Esophagus squamous epithelium (tissue), 5 donors: ENCODE measurements at places on chromosomes 1 and 21. TPM values are rescaled to one million over a fixed set of nuclear protein-coding genes. Genes with fewer than 3 reads are reported as not detected.
A peak's percentile ranks its signal among the peaks of the same experiment; 100 is the strongest.

CENPF gene
- 26.3 TPM for total RNA-seq

ATP6V1G3 gene
- not detected for total RNA-seq

DNA sequence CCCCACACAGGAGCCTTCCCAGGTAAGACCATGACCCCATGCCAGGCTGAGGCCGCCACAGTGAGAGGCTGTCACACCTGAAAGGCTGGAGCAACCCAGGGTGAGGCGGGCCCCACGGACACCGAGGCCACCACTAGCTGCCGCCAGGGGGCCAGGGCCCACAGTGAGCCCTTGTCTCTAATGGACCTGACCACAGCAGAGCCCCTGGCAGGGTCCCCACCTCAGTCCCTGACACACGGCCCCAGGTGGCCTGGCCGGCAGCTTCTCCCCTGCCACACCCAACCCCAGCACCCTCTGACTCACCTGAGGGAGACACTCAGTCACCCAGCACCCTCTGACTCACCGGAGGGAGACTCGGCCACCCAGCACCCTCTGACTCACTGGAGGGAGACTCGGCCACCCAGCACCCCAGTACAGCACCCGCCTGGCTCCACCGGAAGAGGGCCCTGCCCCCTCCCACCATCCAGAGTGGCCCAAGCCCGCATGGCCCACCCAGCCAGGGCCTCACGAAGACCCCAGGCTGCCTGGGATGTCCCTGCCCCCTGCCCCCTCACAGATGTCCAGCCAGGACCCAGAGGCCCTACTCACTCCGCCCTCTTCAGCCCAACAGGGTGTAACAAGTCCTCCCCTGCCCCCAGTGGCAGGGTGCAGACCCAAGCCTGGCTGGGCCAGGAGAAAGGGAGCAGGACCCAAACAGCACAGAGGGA is 4.4 kb downstream of the DVL1 start:
- no peaks in the 10 kb centered on the region for H3K27me3 ChIP-seq
- peak overlapping the region; percentile 95 for H3K27ac ChIP-seq
- no peak for DNase-seq

DNA sequence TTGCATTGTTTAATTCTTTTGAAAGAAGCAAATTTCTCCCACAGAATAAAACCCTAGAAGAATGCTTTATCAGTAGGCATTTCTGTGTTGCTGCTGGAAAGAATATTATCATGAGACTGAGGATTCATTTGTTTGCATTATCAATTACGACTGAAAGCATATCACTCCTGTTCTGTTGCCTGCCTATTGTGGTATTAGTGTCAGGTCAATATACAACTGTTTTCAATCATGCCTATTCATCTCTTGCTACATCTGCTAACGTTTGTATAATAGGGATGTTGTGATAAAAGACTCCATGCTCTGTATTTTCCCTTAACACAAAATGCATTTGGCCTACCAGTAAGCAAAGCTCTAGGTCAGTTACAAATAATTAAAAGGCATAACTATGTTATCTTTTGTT is 221.5 kb downstream of the PTPRC start:
- no peaks in the 10 kb centered on the region for H3K4me1 ChIP-seq
- H3K36me3 ChIP-seq: no peaks in the 10 kb centered on the region
- no peaks in the 10 kb centered on the region for H3K27me3 ChIP-seq
- no peak for DNase-seq
- H3K27ac ChIP-seq: no peak overlapping the region

DNA sequence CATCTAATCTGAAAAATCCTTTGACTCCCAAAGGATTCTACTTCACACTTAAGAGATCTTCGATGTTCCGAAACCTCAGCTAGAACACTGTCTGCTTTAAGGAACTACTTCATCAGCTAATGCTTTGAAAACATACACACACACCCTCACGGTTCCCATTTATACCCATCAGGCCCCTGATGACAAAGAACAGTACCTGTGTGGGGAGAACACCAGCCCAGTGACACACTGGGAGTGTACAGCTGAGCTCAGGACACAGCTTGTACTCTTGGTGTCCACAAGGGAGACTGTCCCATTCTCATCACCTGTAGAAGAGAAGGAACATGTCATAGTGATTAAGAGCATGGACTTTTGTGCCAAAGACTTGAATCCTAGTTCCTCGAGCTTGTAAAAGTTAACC is 6.6 kb downstream of the WDR77 start:
- no peaks in the 10 kb centered on the region for H3K27me3 ChIP-seq
- no peak overlapping the region for H3K4me3 ChIP-seq
- H3K36me3 ChIP-seq: peaks cover 94% of the 10 kb centered on the region
- DNase-seq: no peak
- no peak overlapping the region for H3K27ac ChIP-seq

DNA sequence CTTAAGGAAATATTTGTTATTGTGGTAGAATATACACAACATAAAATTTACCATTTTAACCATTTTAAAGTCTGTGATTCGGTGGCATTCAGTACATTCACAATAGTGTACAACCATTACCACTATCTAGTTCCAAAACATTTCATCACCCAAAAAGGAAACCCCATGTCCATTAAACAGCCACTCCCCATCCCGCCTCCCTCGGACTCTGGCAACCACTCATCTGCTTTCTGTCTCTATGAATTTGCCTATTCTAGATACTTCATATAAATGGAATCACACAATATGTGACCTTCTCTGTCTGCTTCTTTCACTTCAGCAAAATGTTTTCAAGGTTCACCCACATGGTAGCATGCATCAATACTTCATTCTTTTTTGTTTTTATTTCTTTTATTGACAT is 51.3 kb downstream of the PTP4A2 start:
- H3K4me1 ChIP-seq: no peaks in the 10 kb centered on the region
- H3K4me3 ChIP-seq: no peak overlapping the region
- DNase-seq: no peak
- H3K27ac ChIP-seq: no peak overlapping the region

GRCh38 chr1:196678510-196678884 is 26.7 kb downstream of the CFH start:
- H3K27ac ChIP-seq: no peak overlapping the region
- H3K4me3 ChIP-seq: no peak overlapping the region
- no peaks in the 10 kb centered on the region for H3K27me3 ChIP-seq
- DNase-seq: no peak
- H3K4me1 ChIP-seq: no peaks in the 10 kb centered on the region
- no peaks in the 10 kb centered on the region for H3K36me3 ChIP-seq

YTHDF2 gene
- total RNA-seq: 66.2 TPM
